MG63 (cell line): ENCODE measurements at places on chromosomes 6 and 20.
A peak's percentile ranks its signal among the peaks of the same experiment; 100 is the strongest.

GRCh38 chr6:146700078-146700686 is 101.4 kb downstream of the ADGB start:
- peak; percentile 40 for DNase-seq

DNA sequence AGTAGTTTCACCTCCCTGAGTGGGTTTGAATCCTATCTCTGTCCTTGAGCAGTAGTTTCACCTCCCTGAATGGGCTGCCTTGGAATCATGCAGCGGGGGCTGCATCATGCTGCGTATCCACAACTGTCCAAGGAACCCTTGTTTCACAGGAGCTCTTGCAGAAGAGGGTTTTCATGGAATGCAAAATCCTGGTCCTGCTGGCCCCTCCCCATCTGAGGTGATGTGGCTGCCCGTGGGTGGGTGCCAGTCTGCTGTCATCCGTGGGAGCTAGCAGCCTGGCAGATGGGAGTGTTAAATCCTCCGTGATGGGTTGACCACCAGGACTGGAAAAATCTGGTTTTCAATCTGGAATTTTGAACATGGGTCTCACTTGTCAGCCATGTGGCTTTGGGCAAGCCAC is 21.7 kb downstream of the ZBP1 start:
- no peak for DNase-seq

DNA sequence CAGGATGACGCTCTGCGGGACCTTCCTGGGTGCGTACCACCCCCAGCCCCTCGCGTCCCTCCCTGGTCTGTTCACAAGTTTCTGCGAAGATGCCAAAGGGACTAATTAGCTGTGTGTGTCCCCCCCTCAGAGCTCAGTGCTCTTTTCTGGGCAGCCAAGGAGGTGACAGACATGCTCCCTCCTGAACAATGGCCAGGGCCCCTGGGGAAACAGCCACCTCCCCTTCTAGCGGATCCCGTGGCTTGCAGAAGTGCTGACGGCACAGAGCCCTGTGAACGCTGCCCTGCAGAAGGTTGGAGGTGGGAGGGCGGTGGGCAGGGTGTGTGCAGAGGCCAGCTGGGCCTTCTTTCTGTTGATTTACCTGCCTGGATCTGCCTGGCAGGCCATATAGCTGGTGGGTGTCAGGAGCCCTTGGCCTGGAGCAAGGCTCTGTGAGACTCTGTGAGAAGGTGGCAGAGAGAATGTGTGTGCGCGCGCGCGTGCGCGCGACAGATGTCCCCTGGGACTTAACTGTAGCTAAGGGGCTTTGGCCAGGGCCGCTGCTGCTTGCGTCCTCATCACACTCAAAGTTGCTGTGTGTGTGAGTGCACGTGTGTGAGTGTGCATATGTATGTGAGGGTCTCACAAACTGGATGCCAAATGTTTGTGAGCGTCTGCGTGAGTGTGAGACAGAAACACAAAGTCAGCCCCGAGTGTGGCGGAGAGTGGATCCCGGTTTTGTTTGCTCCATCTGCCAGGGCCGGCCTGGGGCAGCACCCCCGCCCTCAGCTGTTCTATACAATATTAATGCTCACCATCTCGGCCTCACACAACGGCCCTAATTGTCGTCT is 3.5 kb upstream of the MYT1 start:
- DNase-seq: no peak

DNA sequence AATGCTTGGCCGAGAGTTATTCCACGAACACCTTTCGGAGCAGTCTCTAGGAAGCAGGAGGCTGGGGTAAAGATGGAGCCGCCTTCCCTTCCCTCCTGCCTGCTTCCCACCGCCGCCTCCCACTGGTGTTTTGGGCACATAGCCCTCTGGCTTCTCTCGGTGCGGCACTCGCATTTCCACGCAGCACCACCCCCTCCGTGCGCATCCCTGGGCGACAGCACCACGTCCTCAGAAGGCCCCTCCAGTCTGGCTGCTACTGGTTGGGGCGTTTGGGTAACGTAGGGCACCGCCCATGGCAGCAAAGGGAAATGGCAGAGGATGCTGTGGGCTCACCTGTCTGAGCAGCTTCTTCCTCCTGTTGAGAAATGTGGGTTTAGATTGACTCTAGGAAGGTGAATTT is 2.4 kb downstream of the COL20A1 start:
- no peak for DNase-seq

- no peak for DNase-seq
These were observed 12.4 kb downstream of the COL20A1 start for GRCh38 chr20:63305393-63305792.

- no peak for DNase-seq
These were observed 422.7 kb downstream of the NKAIN2 start for GRCh38 chr6:124226396-124226795.

GRCh38 chr6:21808045-21808470 is 214.5 kb downstream of the SOX4 start:
- DNase-seq: peak; percentile 82

- no peak for DNase-seq
These were observed 59.5 kb downstream of the VEGFA start for GRCh38 chr6:43829470-43829869.

DNA sequence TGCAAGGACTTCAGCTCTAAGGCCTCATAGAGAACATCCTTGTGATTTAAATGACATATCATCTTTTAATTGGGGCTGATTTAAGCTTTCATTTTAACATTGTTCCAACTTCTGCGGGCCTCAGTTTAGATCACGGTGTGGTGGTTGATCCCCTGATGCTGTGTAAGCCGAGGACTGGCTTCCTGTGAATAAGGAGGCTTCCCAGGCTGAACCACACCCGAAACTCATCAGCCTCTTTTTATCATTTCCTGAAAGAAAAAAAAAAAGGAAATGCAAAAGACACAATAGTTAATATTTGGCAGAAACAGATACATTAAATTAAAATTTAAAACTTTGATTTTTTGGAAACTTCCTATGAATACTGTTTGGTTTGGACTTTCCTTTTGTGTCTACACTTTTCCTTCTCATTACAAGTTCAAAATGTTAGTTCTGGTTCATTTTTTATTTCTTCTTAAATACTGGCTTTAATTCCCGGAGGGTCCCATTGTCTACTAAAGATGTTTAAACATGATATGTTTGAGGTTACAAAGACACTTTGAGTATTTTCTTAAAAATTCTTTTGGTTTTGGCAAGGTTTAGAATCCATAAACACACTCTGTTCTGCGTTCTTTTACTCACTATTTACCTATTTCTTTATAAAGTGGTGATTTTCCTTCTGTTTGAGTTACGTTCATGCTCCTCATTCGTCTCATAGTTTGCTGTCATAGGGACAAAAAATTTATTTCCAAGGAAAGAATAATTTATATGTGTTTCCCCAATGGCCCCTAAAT is 230.0 kb upstream of the SULF2 start:
- DNase-seq: no peak

GRCh38 chr6:144283646-144284477 is 1.3 kb upstream of the UTRN start:
- DNase-seq: no peak

GRCh38 chr20:46704714-46705377 is 4.6 kb upstream of the SLC2A10 start:
- no peak for DNase-seq

DNA sequence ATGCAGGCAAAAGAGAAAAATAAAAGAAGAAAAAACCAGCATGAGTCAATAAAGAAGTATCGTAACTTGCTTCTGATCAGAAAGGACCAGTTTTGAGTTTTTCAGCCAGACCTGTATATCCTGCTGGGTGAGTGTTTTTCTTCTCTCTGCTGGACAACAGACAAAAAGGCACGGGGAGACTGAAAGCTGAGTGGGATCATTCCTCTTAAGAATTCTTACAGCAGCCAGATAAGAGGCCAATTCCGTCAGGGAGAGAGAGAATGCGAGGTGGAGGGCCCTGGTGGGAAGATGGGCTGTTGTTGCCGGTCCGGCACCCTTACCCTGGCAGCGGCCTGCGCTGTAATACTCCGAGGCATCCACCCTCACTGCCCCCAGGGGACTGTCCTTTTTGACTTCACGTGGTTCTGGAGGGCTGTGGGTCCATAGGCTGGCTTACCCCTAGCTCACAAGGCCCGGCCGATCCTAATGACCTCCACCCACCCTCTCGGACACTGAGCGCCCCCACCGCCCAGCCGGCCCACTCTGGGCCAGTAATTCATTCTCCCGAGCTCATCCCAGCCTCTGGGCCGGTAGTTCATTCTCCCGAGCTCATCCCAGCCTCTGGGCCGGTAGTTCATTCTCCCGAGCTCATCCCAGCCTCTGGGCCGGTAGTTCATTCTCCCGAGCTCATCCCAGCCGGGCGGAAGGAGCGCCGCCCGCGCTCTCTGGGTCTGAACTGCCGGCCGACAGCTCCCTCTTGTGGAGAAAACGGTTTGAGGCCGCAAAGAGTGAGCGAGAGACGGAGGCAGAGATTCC is 118.3 kb upstream of the SIRPA start:
- peak; percentile 75 for DNase-seq

DNA sequence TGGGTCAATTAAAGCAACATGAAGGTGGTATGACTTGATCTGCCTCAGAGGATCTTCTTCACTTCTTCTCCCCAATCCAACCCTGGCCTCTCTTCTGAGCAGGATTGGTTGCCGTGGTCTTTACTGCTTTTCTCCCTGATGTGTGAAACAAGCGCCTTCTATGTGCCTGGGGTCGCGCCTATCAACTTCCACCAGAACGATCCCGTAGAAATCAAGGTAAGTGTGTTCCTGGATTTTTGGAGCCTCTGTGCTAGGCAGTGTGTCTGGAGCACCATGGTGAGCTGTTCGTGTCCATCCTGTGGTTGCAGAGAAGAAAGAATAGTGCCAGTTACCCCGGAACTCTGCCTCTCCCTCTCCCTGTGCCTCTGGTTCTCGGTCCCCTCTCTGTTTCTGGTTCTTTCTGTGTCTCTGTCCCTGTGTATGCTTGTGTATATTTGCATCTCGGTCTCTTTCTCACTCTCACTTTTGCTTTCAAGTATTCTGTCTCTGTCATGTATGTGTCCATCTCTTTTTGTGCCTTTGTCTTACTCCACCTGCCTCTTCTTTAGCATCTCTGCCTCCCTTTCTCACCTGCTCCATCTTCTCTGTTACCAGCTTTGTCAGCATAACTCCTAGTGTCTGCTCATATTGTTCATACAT is 23.5 kb downstream of the TM9SF4 start:
- DNase-seq: no peak

DNA sequence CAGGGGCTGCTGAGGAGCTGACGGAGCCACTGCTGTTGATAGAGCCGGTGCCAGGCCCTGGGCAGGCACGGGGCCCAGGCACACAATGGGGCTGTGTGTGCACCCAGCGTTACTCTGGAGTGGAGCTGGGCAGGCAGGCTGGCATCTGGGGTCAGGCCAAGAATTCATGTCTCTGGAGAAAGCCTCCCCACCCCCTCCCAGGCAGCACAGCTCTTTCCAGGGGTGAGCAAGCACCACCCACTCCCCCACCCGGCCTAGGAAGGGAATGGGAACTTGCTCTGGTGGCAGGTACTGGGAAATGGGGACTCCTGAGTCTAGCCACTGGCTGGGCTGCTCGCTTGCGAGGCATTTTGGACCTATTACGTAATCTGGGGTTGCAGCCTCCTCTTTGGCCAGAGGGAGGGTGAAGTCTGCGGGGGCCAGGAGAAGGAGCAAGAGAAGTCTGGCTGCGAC is 22.7 kb downstream of the TFEB start:
- peak; percentile 67 for DNase-seq

DNA sequence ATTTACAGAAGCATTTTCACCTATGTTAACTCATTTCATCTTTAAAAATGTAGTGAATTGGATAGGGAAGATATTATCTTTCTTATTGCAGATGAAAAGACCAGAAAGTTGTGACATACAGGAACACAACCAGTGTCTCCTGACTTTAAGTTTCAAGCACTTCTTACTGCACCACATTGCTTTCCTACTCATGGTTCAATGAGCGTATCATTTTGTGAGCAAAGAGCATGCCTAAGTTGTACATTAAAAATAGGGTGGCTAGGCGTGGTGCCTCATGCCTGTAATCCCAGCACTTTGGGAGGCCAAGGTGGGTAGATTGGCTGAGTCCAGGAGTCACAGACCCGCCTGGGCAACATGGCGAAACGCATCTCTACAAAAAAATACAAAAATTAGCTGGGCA is 21.2 kb upstream of the RNGTT start:
- DNase-seq: no peak

- DNase-seq: peak; percentile 32
These were observed 571 bp upstream of the EEF1A2 start for GRCh38 chr20:63499338-63499969.

DNA sequence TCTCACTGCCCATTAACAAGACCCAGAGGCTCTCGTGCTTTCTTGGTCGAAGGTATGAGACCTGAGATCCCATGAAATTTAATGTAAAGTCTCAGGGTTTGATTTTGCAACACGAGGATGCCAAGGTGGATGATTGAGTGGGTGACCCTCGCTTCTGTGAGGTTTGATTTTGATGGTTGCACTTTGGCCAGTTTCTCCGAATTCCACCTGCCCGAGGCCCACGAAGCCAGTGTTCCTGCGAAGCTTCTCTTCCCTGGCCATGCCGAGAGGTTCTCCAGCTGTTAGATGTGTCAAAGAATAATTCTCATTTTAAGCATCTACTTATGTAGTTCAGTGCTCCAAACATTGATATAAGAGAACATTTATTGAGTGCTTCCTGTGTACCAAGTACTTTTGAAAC is at the start of gene KIF25:
KIF25 (plus strand) TSS at position 30 of the 400 bp plus-strand sequence. CDS start 31,915 bp downstream, outside the sequence.
- no peak for DNase-seq

- DNase-seq: peak; percentile 62
These were observed 532.0 kb downstream of the BCKDHB start for GRCh38 chr6:80638213-80639055.

GRCh38 chr20:401682-402495 is 6.2 kb upstream of the RBCK1 start:
- DNase-seq: no peak

- DNase-seq: no peak
These were observed 2.6 kb downstream of the CTSZ start for GRCh38 chr20:59004493-59004762.

GRCh38 chr6:160170018-160170680 is 48.5 kb downstream of the SLC22A1 start:
- no peak for DNase-seq

GRCh38 chr6:63066055-63066704 is 145.1 kb upstream of the FKBP1C start:
- no peak for DNase-seq

- no peak for DNase-seq
These were observed 972 bp upstream of the PHF3 start for GRCh38 chr6:63634630-63635029.

DNA sequence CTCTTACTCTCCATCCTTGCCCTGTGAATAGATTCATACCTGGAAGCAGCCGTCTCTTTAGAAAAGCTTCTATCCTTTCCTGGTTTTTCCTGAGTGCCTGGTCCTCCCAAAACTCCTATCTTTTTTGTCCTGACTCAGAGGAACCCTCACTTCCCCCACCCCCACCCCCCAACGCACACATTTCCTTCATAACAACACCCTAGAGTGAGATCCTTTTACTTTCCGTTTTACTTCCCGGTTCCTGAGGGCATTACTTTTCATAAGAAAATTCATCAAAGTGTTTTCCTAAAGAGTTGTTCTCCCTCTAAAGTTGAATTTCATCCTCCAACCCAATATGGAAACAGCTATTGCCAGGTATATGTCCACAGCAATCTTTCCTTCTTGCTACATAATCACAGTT is 327.0 kb downstream of the NRN1 start:
- DNase-seq: no peak

DNA sequence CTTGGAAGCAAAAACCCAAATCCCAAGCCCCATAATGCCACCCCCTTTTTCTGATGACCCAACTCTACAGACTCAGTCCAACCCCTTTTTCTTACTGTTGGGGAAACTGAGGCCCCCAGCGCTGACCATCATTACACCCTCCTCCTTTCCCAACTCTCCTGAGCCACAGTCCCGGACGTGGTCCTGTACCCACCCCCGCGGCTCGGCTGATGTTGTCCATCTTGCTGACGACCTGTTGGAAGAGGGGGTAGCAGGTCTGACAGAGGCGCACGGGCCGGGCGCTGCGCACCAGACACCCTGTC is 533 bp downstream of the OSTM1 start:
- no peak for DNase-seq

- no peak for DNase-seq
These were observed 653.6 kb downstream of the EPM2A start for GRCh38 chr6:145081677-145082076.
